ENCODE measurements at places on chromosomes 11 and 22.

DNA sequence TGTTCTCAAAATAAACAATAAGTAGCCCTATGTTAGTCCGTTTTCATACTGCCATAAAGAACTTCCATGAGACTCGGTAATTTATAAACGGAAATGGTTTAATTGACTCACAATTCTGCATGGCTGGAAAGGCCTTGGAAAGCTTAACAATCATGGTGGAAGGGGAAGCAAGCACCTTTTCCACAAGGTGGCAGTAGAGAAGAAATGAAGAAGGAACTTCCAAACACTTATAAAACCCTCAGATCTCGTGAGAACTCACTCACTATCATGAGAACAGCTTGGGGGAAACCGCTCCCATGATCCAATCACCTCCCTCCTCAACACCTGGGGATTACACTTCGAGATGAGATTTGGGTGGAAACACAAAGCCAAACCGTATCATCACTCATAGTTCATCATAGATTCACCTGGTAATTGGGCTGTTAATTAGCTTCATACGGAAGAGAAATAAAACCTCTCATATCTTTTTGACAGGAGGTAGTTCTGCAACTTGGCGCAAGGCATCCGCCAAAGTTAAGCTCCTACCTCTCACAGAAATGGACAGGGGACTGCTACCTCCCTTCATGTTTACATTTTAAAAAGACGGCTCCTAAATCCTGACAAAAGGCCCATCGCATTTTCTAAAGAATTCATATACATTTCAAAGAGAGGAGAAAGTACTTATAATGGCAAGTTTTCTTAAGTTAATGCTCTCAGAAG, 49.0 kb downstream of the MUC15 start:
- peak; percentile 40 for DNase-seq

- no peak for DNase-seq
Measured at GRCh38 chr11:103539166-103539565, 429.9 kb downstream of the DYNC2H1 start.

DNA sequence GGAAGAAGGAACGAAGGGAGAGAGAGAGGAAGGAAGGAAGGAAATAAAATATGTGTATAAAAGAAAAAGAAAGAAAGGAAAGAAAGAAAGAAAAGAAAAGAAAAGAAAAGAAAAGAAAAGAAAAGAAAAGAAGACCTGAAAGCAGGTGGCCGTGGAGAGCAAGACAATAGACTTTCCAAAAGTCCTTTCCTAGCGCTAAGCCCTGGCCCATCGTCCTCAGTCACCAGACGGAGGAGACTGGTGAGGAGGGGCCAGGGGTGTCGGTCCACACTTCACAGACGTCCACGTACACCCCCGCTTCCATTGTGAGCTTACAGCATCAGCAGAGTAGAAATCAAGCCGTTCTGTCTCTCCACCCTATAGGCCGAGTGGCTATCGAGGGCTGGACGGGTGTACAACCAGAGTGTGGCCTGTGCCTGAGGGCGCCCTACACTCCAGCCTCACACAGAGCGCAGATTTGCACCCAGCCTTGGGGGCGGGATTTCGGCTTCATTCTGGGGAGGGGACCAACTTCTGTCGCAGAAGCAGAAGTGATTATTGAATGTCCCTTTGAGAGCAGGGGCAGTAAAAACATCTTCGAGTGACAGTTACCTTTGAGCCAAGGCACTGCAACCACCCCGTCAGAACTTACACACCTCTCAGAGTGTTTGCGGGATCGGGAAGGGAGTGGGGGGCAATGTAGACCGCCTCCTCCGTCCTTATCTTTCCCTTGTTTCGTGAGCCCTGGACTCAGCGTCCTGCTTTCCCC, 2.0 kb upstream of the BSX start:
- DNase-seq: no peak

DNA sequence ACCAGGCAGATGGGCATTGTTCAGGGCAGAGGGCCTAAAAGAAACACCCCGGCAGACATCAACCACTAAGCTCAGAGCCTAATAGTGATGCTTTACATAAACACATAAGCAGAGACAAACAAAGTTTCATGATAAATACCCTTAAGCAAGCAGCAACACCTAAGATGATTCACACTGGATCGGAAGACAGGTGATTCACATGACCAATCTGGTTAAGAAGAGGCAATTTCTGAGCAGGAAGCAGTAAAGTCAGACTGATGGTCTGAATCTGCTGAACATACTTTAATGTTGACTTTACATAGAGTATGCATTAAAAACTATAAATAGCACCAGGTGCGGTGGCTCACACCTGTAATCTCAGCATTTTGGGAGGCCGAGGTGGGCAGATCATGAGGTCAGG, 56.1 kb downstream of the SYN3 start:
- no peak for DNase-seq

GRCh38 chr22:49260681-49261580, 566.7 kb downstream of the BRD1 start:
- DNase-seq: no peak

GRCh38 chr11:69862331-69862771, 43.1 kb upstream of the FGF3 start:
- DNase-seq: no peak

DNA sequence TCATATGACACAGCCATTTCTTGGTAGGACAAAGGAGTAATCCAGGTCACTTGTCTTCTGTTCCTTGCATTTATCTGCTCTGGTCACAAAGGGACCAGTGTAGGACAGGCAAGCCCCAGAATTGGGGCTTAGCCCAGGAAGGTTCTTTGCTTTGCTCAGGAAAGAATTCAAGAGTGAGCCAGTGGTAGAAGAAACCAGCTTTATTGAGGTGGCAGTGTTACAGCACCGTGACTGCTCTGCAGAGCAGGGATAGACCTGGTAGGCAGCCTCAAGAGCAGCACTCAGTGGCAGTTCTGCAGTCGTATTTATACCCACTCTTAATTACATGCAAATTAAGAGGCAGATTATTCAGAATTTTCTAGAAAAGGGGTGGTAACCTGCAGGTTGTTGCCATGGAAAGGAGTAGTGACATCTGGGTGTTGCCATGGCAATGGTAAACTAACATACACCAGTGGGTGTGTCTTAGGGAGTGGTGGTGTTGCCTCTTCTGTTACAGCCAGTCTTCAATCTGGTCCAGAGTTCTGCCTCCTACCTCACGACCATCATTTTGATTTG, 84.9 kb upstream of the RAB1B start:
- DNase-seq: no peak

DNA sequence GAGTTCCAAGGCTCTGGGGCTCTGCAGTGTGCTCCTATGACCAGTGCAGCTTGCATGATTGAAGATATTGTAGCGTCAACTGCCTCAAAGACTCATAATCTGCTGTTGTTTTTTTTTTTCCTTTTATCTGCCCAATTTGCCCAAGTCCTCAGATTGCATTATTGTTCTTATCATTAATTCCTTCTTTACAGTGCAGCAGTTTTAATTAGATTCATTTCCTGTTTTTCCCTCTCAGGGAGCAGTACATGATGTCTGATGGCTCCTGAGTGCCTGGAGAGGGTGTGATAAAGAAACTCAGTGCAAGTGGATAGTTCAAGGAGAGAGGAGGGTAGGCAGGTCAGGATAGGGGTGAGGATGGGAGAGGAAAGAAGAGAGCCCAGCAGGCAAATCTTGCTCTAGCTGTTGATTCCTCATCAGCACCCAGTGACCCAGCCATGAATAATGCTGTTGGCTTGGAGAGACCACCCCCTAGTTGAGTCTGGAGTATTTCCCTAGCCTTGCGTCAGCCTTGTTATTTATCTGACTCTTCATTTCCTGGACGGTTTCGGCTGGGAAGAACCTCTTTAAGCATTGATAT, 219.6 kb upstream of the SESN3 start:
- DNase-seq: no peak

GRCh38 chr11:93209466-93209865, 11.7 kb upstream of the SLC36A4 start:
- DNase-seq: no peak

- DNase-seq: no peak
Measured at GRCh38 chr11:65942531-65942930, 2.7 kb upstream of the TSGA10IP start.

DNA sequence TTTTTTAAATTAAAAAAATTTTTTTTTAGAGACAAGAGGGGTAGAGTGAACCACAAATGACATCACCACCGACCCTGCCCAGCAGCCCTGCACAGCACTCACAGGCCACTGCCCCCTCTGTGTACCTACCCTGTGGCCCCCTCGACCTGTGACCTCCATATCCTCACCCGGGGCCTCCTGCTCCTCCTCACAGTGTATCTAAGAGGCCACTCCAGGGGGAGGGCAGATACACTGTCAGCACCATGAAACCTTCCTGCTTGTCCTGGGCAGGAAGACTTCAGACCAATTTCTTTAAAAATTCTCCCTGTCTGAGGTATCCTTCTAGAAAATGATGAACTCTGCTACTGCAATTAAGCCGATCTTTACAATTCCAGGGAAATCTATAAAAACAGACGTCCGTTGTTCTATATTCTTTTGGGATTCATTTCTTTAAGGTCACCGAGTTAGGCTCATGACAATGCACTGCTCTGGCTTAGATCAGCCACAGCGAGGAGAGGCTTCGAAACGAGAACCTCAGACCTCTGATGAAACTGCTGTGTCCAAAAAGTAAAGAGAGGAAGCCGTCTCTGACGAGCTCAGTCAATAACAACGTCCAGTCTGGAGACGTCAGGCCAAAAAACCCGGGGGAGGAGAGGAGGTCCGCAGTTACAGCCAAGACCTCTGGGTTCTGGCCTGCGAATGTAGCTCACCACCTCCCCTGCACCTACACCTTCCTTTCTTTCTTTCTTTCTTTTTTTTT, 17.5 kb downstream of the NFAM1 start:
- no peak for DNase-seq

DNA sequence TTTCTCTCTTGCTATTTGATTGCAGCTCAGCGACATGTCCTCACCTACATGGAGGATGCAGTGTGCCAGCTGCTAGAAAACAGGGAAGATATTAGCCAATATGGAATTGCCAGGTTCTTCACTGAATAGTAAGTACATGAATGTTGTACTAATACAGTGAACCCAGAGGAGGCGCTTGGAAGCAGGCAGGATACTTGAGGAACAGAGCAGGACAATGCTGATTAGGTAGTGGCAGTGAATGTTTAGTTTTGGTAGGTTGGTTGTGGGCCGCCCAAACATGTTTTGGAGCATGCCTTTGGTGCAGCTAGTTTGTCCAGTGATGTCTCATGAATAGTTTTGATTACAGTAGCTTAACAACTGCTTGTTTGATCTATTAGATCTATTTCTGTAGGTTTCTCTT, 50.6 kb downstream of the CSTPP1 start:
- peak; percentile 10 for DNase-seq

GRCh38 chr11:21897752-21898151, 295.1 kb upstream of the ANO5 start:
- DNase-seq: no peak

GRCh38 chr22:33049119-33049729, 9.0 kb downstream of the SYN3 start:
- DNase-seq: peak; percentile 72

DNA sequence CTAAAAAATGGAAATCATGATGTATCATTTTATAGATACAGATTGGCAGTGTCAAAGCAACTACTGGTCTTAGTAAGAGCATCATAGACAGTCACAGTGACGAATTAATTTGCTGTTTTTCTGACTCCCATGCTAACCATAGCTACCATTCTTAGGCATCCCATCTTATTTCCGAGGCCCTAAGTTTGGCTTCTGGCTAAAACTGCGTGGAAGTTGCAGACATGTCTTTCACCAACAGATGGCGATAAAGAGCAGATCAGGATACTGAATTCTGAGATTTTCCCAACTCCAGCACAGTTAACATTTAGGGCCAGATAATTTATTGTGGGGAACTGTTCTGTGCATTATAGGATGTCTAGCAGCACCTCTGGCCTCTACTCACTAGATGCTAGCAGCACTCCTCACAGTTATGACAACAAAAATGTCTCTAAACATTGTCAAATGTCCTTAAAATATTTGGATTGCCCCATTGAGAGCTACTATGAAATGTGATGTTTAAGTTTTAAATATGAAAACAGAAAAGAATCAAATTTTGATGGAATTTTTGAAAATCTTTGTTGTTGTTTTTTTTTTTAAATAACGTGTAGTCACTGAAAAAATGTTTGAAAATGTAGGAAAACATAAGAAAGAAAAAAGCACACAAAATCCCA, 16.3 kb downstream of the OR2AG2 start:
- DNase-seq: peak; percentile 91

DNA sequence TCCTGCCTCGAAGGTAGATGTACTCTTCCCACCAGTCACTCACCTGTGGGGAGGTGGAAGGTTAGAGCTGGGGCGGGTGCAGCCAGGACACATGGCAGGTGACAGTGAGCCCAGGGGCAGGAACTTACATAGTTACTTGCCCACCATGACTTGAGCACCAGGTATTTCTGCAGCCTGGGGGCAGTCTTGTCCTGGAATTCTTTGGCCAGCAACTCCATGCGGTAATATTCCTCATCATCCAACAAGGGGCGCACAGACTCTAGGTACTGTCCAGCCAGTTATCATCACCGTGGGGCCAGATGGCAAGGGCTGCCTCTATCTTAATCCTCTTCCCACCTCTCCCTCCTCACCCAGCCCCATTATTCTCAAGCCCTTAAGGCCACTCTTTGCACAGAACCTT, 2.2 kb downstream of the CPT1B start:
- DNase-seq: no peak

DNA sequence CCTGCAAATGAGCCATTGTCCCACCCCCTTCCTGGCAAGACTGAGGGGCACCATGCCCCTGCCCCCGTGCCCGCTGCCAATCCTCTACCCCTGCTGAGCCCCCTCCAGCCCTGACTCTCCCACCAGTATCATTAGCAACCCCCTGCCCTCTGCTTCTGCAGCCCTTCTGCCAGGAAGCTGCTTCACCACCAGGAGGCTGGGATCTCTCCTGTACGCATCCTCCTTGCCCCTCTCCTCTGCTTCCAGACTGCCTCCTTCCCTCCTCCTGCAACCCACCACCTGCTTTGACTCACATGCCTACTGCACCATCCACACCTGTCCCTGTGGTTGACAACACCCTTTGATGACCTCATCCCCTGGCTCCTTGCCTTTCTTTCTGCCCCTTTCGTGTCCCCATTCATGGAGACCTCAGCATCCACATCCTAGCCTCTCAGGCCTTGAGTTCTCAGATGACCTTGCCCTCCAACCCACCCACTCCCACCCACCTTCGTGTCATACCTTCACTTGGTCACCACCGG, 13.4 kb upstream of the PNPLA3 start:
- no peak for DNase-seq

- no peak for DNase-seq
Measured at GRCh38 chr11:77207019-77207485, 79.0 kb downstream of the MYO7A start.

DNA sequence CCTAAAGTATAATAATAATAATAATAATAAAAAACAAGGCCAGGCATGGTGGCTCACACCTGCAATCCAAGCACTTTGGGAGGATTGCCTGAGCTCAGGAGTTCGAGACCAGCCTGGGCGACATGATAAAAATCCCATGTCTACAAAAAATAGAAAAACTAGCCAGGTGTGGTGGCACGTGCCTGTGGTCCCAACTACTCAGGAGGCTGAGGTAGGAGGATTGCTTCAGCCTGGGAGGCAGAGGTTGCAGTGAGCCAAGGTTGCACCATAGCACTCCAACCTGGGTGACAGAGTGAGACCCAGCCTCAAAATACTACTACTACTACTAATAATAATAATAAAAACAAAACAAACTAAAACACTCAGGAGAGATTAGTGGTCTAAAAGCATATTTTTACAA, 15.6 kb upstream of the ZNF280A start:
- no peak for DNase-seq

GRCh38 chr11:7638710-7639642, 34.3 kb downstream of the CYB5R2 start:
- DNase-seq: no peak

Data from iPS-NIHi11 (cell line).